ENCODE measurements at places on chromosomes 16 and 17. TPM values are rescaled to one million over a fixed set of nuclear protein-coding genes. Genes with fewer than 3 reads are reported as not detected.

Gene MT1G
- not detected for total RNA-seq

Gene SLC13A2
- total RNA-seq: 0.15 TPM

Gene YBX2
- 0.69 TPM for total RNA-seq

Gene PIRT
- not detected for total RNA-seq

Gene GRIN2C
- total RNA-seq: 0.23 TPM

Gene ABCC3
- total RNA-seq: 153 TPM

Gene IL17C
- not detected for total RNA-seq

Gene ODF4
- not detected for total RNA-seq

Gene CSH2
- total RNA-seq: not detected

Gene CD300C
- 0.16 TPM for total RNA-seq

Gene USP6
- total RNA-seq: 0.02 TPM

Gene TNP2
- not detected for total RNA-seq

Gene EPX
- not detected for total RNA-seq

Gene RAI1
- total RNA-seq: 37.8 TPM

Gene COPZ2
- total RNA-seq: 19.9 TPM

Gene CDRT4
- total RNA-seq: 1.0 TPM

Gene IRX6
- not detected for total RNA-seq

Gene KRTAP4-5
- total RNA-seq: not detected

Gene SCGB1C2
- total RNA-seq: not detected

Gene ABCA10
- total RNA-seq: 0.08 TPM

Gene OR2C1
- not detected for total RNA-seq

Gene SOX9
- 10.8 TPM for total RNA-seq

Gene NPIPA2
- total RNA-seq: 1.9 TPM

Gene SLC12A3
- not detected for total RNA-seq

Gene FSCN2
- total RNA-seq: 1.4 TPM

Gene GNG13
- not detected for total RNA-seq

Gene GINS3
- total RNA-seq: 21.8 TPM

Gene PABPN1L
- not detected for total RNA-seq
